Subcutaneous adipose tissue (tissue), 4 donors: ENCODE measurements at places on chromosomes 4 and X. TPM values are rescaled to one million over a fixed set of nuclear protein-coding genes. Genes with fewer than 3 reads are reported as not detected.

Gene ASMT
- total RNA-seq, result not detected

Gene SCML1
- 20.2 TPM for total RNA-seq

Gene TMEM156
- 0.49 TPM for total RNA-seq

Gene FGFBP1
- total RNA-seq, result not detected

Gene CYSLTR1
- total RNA-seq, result 6.8 TPM

Gene NAP1L3
- 0.51 TPM for total RNA-seq

Gene PDZD4
- total RNA-seq, result 0.65 TPM

Gene CTAG2
- not detected for total RNA-seq

Gene USP17L21
- not detected for total RNA-seq

Gene SPRY1
- 157 TPM for total RNA-seq

Gene SRPK3
- total RNA-seq, result 1.8 TPM

Gene GAGE2A
- not detected for total RNA-seq

Gene TMSB15C
- total RNA-seq, result 0.49 TPM

Gene TSPAN6
- 34.3 TPM for total RNA-seq

Gene ZCCHC18
- total RNA-seq, result 0.19 TPM
